ENCODE measurements at places on chromosomes 13 and 19.

DNA sequence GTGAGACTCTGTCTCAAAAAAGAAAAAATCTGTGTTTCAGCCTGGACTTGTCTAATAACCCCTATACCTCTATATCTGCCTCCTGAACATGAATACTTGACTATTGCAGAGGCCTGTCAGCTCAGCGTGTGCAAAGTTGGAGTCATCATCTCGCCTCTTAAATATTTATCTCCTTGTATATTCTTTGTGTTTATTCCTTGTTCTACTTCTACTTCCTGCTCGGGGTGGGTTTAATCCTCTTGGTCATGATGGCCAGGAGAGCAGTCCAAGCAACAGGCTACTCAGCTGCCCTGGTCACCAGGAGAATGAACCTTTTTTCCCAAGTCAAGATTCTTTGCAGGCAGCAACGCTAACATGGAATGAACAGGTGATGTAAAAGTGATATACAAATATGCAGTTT, 119.1 kb downstream of the PCCA start:
- no peaks in the 10 kb centered on the region for H3K4me1 ChIP-seq
- no peak for DNase-seq
- no peak overlapping the region for H3K27ac ChIP-seq
- H3K4me3 ChIP-seq, result no peak overlapping the region

DNA sequence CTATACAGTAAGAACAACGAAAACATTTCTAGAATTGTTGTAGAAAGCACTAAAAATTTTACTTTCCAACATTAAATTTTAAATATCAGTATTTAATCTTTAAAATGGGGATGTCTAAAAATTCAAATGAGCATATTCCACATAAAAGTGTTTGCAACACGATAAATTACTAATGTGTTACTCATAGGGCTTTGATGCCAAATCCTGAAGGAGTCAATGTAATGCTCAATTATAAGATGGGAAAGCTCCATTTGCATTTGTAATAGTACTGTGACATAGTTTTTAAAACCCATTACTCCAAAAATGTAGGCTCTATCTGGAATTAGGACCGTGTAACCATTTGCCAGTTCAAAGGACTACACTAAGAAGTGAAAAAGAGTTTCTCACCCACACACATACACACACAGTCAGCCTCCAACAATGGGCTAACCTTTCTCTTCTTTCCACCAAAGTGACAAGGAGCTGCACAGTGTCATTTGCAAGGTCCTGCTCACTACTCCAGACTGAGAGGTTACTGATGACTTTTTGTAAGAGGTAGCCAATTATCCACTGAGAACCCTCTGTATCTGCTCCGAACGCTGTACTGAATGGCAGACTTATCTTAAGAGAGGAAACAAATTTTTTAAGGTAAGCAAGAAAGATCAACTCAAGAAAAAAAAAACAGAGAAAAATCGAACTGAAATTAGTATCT, 26.1 kb upstream of the EEF1AKMT1 start:
- H3K27me3 ChIP-seq, result no peaks in the 10 kb centered on the region
- H3K4me1 ChIP-seq, result no peaks in the 10 kb centered on the region
- peaks cover 13% of the 10 kb centered on the region for H3K36me3 ChIP-seq

DNA sequence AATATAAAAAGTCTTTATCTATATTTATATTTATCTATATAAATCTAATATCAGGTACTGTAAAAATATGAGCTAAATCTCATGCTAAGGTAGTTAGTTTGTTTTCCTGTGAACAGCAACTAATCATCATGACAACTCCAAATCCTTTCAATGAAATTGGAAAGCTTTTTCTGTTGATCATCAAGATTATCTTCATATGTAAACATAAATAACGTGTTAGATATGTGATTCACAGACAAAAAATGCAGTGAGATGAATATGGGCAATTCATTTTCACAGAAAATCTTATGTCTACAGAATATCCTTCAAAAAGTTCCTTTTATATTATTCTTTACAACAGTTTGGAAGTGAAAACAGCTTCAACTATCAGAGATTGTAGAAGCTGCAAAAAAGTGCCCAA, 41.7 kb upstream of the EEF1AKMT1 start:
- H3K27me3 ChIP-seq, result no peaks in the 10 kb centered on the region
- no peak overlapping the region for H3K27ac ChIP-seq
- no peak for DNase-seq
- no peaks in the 10 kb centered on the region for H3K36me3 ChIP-seq

DNA sequence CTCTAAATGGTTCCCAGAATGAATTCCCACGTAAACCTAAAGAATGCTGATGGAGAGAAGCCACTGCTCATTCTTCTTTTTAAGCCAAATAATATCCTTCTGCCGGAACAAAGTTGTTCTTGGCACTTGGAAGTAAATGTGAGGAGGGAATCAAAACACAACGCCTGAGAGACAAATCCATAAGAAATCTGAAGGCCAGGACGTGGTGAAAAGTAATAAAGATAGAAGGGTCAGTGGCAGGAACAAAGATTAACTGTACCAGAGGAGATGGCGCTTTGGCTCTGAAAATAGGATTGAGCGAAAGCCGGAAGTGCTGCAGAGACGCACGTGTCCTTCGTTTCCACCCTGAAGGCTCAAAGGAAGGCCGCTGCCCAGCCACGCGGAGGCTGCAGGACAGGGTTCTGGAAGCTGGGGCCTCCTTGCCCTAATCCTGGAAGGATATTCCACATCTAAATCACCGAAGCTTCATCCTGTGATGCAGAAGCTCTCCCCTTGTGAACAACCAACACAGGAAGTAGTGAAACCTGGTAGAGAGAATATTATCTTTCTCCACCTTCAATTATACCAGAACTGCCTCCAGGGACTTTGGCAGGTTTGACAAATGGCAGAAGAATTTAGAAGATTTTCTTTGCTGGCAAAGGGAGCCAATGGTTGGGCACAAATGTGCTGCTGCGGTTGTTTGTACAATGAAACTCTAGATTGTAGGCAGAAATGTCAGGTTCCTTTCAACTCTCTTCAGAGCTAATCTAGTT, 214.6 kb upstream of the SERP2 start:
- no peak for DNase-seq
- H3K27me3 ChIP-seq, result no peaks in the 10 kb centered on the region
- H3K4me1 ChIP-seq, result peaks cover 4% of the 10 kb centered on the region
- H3K36me3 ChIP-seq, result no peaks in the 10 kb centered on the region

DNA sequence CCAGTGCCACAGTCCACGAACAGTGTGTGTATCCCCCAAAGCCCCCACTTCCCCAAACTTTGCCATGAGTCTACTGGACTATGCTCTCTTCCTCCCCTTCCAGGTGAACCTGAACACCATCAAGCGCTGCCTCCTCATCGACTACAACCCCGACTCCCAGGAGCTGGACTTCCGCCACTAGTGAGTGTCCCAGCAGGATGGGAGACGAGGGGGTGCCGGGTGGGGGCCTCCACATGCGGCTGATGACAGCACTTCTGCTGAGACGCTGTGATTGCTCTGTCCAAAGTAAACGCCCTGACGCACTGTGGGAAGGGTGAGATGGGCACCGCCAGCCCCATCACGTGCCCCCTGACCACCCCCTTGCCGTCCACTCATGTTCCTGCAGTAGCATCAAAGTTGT, 2.0 kb upstream of the P2RY11 start:
- H3K36me3 ChIP-seq, result peaks cover 32% of the 10 kb centered on the region
- H3K27me3 ChIP-seq, result no peaks in the 10 kb centered on the region
- no peak overlapping the region for H3K27ac ChIP-seq
- H3K4me3 ChIP-seq, result no peak overlapping the region

DNA sequence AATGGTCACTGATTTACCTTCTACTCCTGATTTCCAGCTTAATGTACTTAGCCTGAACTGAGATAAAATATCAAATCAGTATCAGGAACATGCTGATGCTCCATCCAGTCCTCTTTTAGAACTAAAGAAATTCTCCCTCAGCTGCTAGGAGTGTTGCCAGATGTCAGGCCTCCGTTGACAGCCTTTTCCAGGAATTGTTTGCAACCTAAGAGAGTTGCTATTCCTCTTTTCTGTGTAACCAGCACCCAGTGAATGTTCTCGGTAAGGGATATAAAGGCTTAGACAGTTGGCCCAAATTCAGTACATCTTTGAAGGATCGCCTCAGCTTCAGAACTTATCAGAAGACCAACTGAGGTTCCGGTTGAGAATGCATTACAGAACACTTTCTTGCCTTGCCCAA, 559.0 kb downstream of the PCDH17 start:
- no peaks in the 10 kb centered on the region for H3K4me1 ChIP-seq
- H3K27me3 ChIP-seq, result no peaks in the 10 kb centered on the region
- H3K4me3 ChIP-seq, result no peak overlapping the region
- H3K27ac ChIP-seq, result no peak overlapping the region

DNA sequence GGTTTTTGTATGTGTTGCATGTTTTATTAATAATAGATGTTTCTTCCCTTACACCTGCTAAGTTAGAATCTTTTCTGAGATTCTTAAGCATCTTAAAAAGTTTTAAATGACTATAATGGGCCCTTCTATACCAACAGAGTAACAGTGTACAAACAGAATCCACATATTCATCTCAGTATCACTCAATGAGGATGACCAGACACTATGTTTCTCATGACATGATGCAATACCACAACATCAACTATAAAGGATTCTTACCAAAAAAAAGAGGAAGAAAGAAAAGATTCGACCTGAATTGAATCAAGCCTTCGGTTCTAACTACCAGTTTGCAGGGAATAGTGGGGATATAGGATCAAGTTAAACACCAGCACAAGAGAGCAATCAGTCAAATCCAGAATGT, 56.5 kb downstream of the INTS6 start:
- no peak for DNase-seq
- H3K27me3 ChIP-seq, result no peaks in the 10 kb centered on the region
- H3K27ac ChIP-seq, result peak overlapping the region; percentile 57
- H3K36me3 ChIP-seq, result no peaks in the 10 kb centered on the region
- H3K4me1 ChIP-seq, result peaks cover 3% of the 10 kb centered on the region
- no peak overlapping the region for H3K4me3 ChIP-seq
